ENCODE measurements at places on chromosomes 13 and 19.
A peak's percentile ranks its signal among the peaks of the same experiment; 100 is the strongest.

GRCh38 chr13:82248762-82249161 is 1633.5 kb downstream of the SLITRK1 start:
- H3K36me3 ChIP-seq = no peaks in the 10 kb centered on the region
- no peaks in the 10 kb centered on the region for H3K27me3 ChIP-seq
- no peak overlapping the region for H3K27ac ChIP-seq
- H3K4me1 ChIP-seq = no peaks in the 10 kb centered on the region

DNA sequence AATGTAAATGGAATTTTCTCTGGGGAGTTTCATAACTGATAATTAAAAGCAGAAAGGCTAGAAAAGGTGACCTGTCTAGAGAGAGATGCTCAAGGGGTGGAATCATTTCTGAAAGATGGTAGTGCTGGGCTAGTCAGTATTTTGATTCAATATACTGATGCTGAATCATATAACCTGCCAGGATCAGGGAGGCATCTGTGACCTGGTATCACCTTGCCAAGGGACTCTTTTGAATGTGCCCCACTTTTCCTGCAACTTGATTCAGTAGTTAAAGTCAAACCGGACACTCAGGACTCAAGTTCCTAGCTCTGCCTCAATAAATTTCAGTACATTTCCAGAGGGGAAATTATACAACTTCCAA is 15.8 kb downstream of the LCP1 start:
- no peak for DNase-seq
- peak overlapping the region; percentile 96 for H3K27ac ChIP-seq
- H3K4me3 ChIP-seq = peak overlapping the region; percentile 92
- peaks cover 89% of the 10 kb centered on the region for H3K4me1 ChIP-seq

GRCh38 chr19:33329736-33330135 is 27.4 kb upstream of the CEBPA start:
- H3K4me3 ChIP-seq = no peak overlapping the region
- peaks cover 11% of the 10 kb centered on the region for H3K27me3 ChIP-seq
- no peak for DNase-seq
- H3K36me3 ChIP-seq = no peaks in the 10 kb centered on the region
- H3K4me1 ChIP-seq = no peaks in the 10 kb centered on the region
- no peak overlapping the region for H3K27ac ChIP-seq

- H3K4me1 ChIP-seq = no peaks in the 10 kb centered on the region
- no peaks in the 10 kb centered on the region for H3K36me3 ChIP-seq
- H3K4me3 ChIP-seq = no peak overlapping the region
- peaks cover 8% of the 10 kb centered on the region for H3K27me3 ChIP-seq
- H3K27ac ChIP-seq = no peak overlapping the region
Observed at GRCh38 chr13:79593121-79593520, 112.2 kb downstream of the NDFIP2 start.

GRCh38 chr19:1047696-1048147 is 7.8 kb downstream of the ABCA7 start:
- H3K4me3 ChIP-seq = no peak overlapping the region
- H3K27ac ChIP-seq = no peak overlapping the region
- H3K36me3 ChIP-seq = no peaks in the 10 kb centered on the region
- no peaks in the 10 kb centered on the region for H3K27me3 ChIP-seq
- DNase-seq = no peak
- peaks cover 2% of the 10 kb centered on the region for H3K4me1 ChIP-seq

DNA sequence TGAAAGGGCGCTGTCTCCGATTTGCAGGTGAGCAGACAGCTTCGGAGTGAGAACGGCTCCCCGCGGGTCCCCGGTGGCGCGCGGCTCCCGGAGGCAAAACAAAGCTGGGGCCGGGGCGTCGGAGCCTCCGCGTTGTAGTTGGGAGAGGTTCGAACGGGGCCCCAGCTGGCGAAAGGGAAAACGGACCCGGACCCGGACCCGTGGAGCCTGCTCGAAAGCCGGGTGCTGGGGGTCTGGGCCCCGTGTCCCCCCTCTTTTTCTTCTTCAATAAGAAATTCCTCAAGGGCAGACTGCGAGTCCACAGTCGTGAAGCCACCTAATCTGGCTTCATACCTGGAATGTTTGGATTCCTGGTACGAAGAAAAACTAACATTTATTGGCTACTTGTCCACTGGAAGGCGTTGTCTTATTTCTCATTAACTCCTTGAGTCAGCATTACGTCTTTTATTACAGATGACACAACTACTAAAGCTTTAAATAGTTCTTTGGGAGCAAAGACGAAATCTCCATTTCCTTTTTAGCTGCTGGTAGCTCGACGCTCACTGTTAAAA is 632 bp upstream of the MTIF3 start:
- H3K4me3 ChIP-seq = peak overlapping the region; percentile 96
- H3K36me3 ChIP-seq = peaks cover 3% of the 10 kb centered on the region
- no peaks in the 10 kb centered on the region for H3K27me3 ChIP-seq
- peaks cover 63% of the 10 kb centered on the region for H3K4me1 ChIP-seq
- H3K27ac ChIP-seq = peak overlapping the region; percentile 93
- peak; percentile 47 for DNase-seq

DNA sequence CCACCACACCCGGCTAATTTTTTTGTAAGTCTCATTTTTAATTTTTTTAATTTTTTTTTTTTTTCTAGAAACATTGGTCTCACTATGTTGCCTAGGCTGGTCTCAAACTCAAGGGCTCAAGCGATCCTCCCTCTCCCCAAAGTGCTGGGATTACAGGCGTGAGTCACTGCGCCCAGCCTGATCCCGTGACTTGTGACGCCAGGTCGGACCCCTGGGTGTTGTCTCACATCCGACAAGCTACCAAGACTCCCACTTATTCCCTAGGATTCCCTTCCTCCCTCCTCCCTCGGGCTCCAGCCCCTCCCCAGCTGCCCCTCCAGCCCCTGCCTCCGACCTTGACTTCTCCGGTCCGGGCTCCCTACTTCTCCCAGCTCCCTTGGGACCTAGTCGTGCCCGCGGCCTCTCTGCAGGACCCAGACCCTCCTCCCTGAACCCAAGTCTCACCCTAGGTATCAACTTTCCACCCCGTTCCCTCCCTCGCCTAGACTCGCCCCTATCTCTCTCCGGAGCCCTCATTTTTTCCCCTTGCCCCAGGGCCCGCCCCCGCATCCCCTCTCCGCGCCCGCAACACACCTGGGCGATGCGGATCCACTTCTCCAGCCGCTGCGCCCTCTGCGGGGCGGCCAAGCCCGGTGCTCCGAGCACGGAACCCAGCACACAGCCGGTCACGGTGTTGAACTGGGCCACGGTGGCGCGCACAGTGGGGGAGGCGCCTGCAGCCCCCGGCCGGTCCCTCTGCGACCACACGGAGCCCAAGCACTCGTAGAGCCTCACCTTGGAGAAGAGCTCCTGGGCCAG is 13.1 kb downstream of the RGL3 start:
- no peak overlapping the region for H3K4me3 ChIP-seq
- no peak overlapping the region for H3K27ac ChIP-seq
- H3K27me3 ChIP-seq = peaks cover 28% of the 10 kb centered on the region
- DNase-seq = peak; percentile 61
- no peaks in the 10 kb centered on the region for H3K36me3 ChIP-seq

GRCh38 chr13:23806874-23807526 is 82.2 kb downstream of the MIPEP start:
- no peak overlapping the region for H3K4me3 ChIP-seq
- no peak overlapping the region for H3K27ac ChIP-seq
- DNase-seq = no peak
- peaks cover 7% of the 10 kb centered on the region for H3K4me1 ChIP-seq
- H3K27me3 ChIP-seq = no peaks in the 10 kb centered on the region

DNA sequence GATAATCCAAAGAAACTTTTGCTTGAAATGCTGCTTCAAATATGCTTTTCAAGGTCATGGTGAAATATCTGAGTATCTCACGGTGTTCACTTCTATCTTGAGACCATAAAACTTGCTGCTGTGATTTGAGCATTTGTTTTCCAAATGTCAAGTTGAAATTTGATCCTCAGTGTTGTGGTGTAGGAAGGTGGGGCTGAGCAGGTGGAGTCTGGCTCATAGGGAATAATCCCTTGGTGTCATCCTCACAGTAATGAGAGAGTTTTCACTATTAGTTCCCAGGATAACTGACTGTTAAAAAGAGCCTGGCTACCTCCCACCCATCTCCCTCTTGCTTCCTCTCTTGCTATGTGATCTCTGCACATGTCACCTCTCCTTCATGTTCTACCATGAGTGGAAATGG is 858.0 kb upstream of the SLITRK5 start:
- no peak for DNase-seq
- H3K4me1 ChIP-seq = no peaks in the 10 kb centered on the region
- no peaks in the 10 kb centered on the region for H3K27me3 ChIP-seq
- no peak overlapping the region for H3K27ac ChIP-seq
- no peak overlapping the region for H3K4me3 ChIP-seq
- no peaks in the 10 kb centered on the region for H3K36me3 ChIP-seq

GRCh38 chr19:35975608-35976214 is 19.3 kb upstream of the SDHAF1 start:
- H3K4me3 ChIP-seq = no peak overlapping the region
- no peak overlapping the region for H3K27ac ChIP-seq
- DNase-seq = no peak
- no peaks in the 10 kb centered on the region for H3K36me3 ChIP-seq

- peaks cover 5% of the 10 kb centered on the region for H3K4me1 ChIP-seq
- no peak for DNase-seq
- no peak overlapping the region for H3K4me3 ChIP-seq
- H3K27me3 ChIP-seq = peaks cover 54% of the 10 kb centered on the region
- H3K36me3 ChIP-seq = no peaks in the 10 kb centered on the region
Observed at GRCh38 chr19:55146078-55146704, 2.8 kb downstream of the TNNT1 start.

DNA sequence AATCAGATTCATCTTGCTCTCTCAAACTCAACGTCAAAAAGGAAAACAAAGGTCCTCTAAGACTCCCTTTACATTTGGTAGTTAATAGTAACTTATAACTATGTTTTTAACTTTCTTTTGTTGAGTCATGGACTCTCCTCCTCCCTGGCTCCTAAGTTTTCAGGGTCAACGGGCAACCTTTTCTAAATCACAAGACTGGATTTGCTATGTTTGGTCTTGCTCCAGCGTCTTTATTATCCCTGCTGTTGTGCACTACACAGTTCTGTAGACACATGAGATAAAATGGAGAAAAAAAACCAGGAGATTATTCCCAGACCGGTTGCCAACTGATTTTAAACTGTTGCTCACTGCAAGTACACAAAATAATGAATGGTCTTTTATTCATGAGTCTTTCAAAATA is 1.9 kb upstream of the ITM2B start:
- H3K36me3 ChIP-seq = no peaks in the 10 kb centered on the region
- DNase-seq = no peak
- H3K4me1 ChIP-seq = peaks cover 63% of the 10 kb centered on the region
- H3K27ac ChIP-seq = peak overlapping the region; percentile 62
- H3K4me3 ChIP-seq = peak overlapping the region; percentile 10

- H3K36me3 ChIP-seq = no peaks in the 10 kb centered on the region
- no peaks in the 10 kb centered on the region for H3K4me1 ChIP-seq
- no peak overlapping the region for H3K4me3 ChIP-seq
- no peak for DNase-seq
- H3K27ac ChIP-seq = no peak overlapping the region
- H3K27me3 ChIP-seq = no peaks in the 10 kb centered on the region
Observed at GRCh38 chr13:105929505-105929904, 606.0 kb downstream of the EFNB2 start.

DNA sequence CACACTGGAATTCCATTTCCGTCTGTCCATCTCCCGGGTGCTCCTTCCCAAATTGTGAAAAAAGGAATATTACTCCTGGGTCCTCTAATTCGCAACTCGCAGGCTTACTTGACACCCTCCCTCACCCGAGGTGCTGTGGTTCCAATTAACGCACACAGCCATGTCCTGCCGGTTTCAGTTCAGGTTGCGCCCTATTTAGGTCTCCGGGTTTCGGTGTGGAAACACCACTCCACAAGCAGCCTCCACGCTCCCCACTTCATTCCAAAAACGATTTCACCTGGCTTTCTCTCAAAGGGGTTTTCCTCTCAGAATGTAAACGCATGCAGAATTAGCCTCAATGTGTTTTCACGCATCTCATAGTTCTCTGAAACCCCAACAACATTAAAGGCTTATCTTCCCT is 37.9 kb downstream of the NAXD start:
- DNase-seq = no peak
- H3K27me3 ChIP-seq = no peaks in the 10 kb centered on the region
- H3K36me3 ChIP-seq = peaks cover 32% of the 10 kb centered on the region
- H3K27ac ChIP-seq = no peak overlapping the region

- H3K27me3 ChIP-seq = no peaks in the 10 kb centered on the region
- H3K27ac ChIP-seq = no peak overlapping the region
- no peak for DNase-seq
- no peaks in the 10 kb centered on the region for H3K36me3 ChIP-seq
Observed at GRCh38 chr13:112779856-112780604, 90.2 kb downstream of the ATP11A start.

DNA sequence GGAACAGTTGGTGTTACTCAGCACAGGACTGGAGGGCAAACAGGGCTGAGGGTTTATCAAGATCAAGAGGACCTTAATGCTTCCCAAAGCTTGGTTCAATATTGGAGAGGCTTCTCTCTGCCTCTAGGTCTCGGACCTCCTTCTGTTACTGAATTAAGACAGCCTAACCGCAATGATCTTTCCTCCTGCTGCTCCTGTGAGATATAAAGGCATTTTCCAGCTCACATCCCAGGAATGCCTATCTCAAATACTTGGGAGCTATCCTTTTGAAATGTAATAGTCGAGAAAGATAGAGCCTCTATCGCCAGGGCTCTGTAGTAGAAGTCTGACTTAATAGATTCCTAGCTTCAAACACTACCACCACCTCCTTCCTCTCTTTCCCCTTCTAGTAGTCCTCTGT is 1475.0 kb downstream of the SLITRK1 start:
- no peak overlapping the region for H3K4me3 ChIP-seq
- no peak for DNase-seq
- no peaks in the 10 kb centered on the region for H3K36me3 ChIP-seq
- H3K27me3 ChIP-seq = no peaks in the 10 kb centered on the region
- H3K4me1 ChIP-seq = no peaks in the 10 kb centered on the region

GRCh38 chr19:31066385-31066784 is 282.9 kb downstream of the TSHZ3 start:
- no peaks in the 10 kb centered on the region for H3K36me3 ChIP-seq
- H3K27me3 ChIP-seq = peaks cover 11% of the 10 kb centered on the region
- H3K4me1 ChIP-seq = no peaks in the 10 kb centered on the region
- H3K27ac ChIP-seq = no peak overlapping the region

GRCh38 chr19:12867120-12868099 is 13.8 kb downstream of the DNASE2 start:
- no peak overlapping the region for H3K27ac ChIP-seq
- peaks cover 11% of the 10 kb centered on the region for H3K4me1 ChIP-seq
- peaks cover 4% of the 10 kb centered on the region for H3K27me3 ChIP-seq

DNA sequence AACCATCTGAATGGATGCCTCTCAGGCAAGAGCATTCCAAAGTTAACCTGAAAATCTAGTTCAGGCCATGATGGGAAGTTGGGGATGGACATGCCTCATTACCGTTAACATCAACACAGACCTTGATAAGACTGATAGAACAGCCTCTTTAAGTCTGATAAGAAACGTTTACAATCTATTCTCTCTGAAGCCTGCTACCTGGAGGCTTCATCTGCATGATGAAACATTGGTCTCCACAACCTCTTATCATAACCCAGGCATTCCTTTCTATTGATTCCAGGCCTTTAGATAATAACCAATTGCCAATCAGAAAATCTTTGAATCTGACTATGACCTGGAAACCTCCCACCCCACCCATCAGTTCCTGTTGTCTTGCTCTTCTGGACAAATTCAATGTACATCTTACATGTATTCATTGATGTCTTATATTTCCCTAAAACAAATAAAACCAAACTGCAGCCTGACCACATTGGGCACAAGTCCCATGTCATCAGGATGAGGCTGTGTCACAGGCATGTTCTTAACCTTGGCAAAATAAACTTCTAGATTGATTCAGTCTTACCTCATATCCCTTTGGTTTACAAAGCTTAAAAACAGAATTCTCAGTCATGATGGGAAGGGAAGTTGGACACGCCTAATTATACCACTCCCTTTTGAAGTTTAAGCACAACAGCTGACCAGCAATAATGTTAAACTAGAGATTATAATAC is 843.8 kb upstream of the SPRY2 start:
- H3K36me3 ChIP-seq = no peaks in the 10 kb centered on the region
- no peaks in the 10 kb centered on the region for H3K27me3 ChIP-seq
- no peak overlapping the region for H3K4me3 ChIP-seq
- no peak for DNase-seq
- no peak overlapping the region for H3K27ac ChIP-seq

Measured in activated naive CD8-positive, alpha-beta T cell treated with anti-CD3 and anti-CD28 coated beads, Interleukin-2, amount 50 U/mL, for 24 hours (primary cell).